Kasumi-1 (cell line): ENCODE measurements at places on chromosomes 11 and 22.

- DNase-seq = no peak
Observed at GRCh38 chr11:105100206-105100605, 39.4 kb downstream of the CARD18 start.

DNA sequence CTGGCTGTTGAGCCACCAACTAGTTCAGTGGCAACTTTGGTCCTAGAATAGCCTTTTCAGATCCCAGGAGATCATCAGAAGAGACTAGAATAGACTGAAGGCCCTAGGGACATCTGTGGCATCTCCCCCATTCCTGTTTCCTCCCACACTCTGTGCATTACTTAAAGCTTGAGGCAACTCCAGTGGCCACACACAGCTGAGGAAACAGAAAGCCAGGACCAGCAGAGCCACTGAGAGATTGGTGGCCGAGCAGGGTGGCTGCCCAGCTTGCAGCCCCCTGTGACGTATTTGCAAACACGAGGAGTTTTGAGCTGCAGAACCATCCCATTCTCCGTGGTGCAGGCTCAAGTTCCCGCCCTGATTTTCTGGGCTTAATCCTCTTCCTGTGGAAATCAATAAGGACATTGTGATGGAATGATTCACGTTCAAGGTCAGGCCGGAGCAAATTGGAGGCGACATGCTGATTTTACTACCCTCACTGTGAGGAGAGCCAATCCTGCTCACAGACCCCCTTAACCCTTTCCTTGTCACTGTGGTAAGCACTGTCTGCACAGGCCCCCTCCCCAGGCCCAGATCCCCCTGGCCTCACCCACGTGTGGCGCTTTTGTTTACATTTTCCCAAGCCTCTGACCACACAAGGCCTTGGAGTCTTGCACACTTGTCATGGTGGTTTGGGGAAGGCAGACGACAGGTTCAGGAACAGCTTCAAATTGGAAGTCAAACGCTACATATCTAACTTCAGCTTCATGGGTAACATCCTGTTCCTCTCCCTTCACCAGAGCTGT, 69.1 kb upstream of the MYOD1 start:
- DNase-seq = no peak

DNA sequence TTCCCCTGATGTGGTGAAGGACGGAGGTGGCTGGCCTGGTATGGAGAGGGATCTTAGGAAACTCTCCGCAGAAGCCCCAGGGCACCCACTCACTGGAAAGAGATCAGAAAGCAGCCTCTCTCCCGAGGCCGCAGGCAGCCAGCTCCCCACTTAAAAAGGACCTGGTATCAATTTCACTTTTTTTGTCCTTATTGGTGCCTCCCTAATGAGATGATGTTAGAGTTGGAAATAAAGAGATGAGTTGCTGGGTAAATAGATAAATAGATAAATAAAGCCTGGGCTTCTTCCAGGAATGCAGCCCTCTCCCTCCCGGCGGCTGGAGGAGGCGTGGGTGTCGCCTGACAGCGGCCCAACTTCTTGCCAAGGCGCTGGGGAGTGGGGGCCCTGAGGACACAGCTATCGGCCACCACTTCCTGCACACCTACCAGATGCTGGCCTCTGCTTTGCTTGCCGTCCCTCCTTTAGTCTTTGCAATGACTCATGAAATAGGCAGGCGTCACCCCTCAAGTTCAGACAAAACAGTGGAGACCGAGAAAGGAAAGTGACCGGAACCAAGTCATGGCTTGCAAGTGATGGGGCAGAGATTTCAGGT, 42.9 kb downstream of the LINC01488 start:
- DNase-seq = no peak

- DNase-seq = no peak
Observed at GRCh38 chr11:15707971-15708370, 593.2 kb downstream of the INSC start.

DNA sequence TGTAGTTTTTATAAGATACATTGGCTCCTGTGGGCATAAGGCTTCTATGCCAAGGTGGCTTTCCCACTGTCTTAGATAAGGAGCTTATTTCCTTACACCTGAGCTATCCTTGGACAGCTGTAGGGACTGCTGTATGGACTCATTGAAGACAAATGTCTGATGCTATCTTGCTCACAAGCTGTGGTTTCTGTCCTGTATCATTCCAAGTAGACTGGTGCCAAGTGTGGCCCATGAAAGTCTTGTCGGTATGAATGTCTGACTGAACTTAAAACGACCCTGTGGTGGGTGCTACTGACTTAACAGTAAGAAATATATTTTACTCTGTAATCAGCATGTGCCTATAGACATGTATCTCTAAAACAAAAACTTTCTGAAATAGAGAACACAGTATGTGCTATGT, 45.0 kb downstream of the LARGE2 start:
- DNase-seq = no peak

GRCh38 chr11:126834149-126834548, 166.4 kb downstream of the KIRREL3 start:
- no peak for DNase-seq

DNA sequence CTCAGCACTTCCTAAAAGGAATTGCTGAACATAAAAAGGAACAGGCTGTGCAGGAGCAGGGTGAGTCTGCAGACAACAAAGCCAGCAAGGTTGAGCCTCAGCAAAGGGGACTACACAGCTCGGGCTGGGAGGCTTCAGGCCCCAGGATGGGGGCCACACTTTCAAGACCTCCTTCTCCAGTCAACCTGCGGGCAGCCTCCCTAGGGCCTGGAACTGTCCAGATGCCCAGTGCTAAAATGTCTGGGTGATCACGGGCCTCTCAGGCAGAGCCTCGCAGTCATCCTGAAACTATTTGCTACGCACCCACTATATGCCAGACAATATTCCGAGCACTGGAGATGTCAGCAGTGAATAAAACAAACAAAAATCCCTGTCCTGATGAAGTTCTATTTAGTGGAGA, 3.9 kb upstream of the NEFH start:
- no peak for DNase-seq

DNA sequence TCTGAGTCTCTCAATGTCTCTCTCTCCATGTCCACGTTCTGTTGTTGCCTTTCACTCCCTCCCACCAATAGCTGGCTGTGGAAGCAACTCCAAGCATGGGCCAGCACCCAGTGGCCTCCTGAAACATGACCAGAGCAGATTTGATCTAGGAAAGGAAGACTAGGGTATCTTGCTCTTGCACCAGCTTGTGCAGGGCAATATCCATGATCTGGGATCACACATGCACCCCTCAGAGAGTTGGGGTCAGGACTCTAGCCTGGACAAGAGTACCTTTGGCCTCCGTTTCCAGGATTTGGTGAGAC, 34.5 kb upstream of the RIC3 start:
- DNase-seq = no peak

DNA sequence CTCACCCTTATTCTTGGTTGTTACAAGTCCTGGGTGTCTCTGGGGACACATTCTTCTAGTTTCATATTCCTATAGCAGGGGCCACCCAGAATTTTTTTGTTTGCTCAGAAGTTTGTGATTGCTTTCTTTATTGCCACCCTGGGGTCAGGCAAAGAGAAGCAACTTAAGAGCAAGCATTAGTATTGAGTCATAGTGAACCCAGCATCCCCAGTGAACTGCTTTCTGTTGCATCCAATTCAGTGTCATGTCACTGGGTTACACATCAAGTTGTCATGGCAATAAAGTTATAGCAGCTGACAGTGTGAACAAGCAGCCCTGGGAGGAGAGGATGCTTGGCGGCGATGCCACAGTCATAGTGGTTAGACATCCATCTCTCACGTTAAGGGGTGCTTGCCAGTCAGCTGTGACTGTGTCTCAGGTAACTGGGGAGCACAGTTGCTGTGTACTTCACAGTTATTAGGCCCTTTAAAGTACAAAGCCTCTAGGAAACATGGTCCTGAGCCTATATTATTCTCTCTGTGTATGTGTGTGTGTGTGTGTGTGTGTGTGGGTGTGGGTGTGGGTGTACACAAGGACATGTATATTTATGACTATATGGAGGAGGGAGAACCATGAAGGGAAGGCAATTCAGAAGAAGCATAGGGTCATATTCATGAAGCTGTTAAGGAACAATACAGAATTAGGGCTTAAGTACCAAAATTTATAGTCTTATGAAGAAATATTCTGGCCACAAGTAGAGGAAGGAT, 52.5 kb downstream of the TRIM44 start:
- DNase-seq = no peak

GRCh38 chr11:134372961-134373360, 39.1 kb downstream of the B3GAT1 start:
- DNase-seq = no peak

DNA sequence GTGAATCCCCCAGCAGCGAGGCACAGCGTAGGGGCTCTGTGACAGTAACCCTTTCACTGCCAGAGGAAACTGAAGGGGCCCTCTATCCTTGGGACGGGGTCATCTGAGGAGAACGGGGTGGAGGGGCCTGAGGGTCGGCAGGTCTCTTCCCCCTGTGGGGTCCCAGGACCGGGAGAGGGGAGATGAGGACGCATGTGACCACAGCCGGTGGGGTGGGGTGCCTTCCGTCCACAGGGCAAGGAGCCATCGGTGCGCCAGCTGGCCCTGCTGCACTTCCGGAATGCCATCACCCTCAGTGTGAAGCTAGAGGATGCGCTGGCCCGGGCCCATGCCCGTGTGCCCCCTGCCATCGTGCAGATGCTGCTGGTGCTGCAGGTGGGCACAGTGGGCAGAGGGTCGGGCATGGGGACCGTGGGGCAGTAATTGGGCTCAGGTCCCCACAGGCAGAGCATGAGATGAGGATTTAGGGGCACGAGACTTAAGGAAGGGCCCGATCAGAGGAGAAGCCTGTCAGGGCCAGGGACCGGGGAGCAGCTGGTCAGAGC, 20.3 kb upstream of the ARHGAP8 start:
- no peak for DNase-seq

- DNase-seq = no peak
Observed at GRCh38 chr11:12075822-12076821, 34.3 kb upstream of the MICAL2 start.

GRCh38 chr11:38156495-38157146, 1558.6 kb upstream of the RAG2 start:
- peak; percentile 86 for DNase-seq

- DNase-seq = no peak
Observed at GRCh38 chr22:45226503-45227186, 14.0 kb downstream of the KIAA0930 start.

DNA sequence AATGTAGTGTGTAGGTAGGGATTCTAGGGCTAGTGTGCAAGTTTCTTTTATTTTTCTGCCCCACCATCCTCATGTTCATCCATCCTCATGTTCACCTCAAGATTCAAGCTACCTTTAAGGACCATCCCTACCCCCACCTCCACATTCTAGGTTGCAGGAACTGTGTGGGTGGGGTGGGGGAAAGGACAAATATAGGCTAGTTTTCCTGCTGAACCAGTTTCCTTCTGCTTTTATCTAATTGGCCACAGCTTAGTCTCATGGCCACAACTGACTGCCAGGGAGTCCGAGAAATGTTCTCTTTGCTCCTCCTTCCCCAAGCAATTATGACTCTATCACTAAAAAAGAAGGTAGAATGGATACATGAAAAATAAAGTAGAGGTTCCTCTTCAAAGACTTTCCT, 179.0 kb upstream of the LARGE1 start:
- DNase-seq = no peak

GRCh38 chr22:44721213-44721612, 19.2 kb downstream of the PRR5 start:
- no peak for DNase-seq

- DNase-seq = no peak
Observed at GRCh38 chr11:92826136-92826535, 143.3 kb upstream of the MTNR1B start.

GRCh38 chr22:44363013-44363979, 50.5 kb upstream of the SHISAL1 start:
- no peak for DNase-seq

GRCh38 chr22:42171417-42171816, 40.8 kb upstream of the CYP2D6 start:
- DNase-seq = no peak

- DNase-seq = no peak
Observed at GRCh38 chr11:81515566-81515965, 1218.1 kb downstream of the FAM181B start.

- DNase-seq = no peak
Observed at GRCh38 chr11:129846508-129847335, 31.1 kb downstream of the TMEM45B start.

DNA sequence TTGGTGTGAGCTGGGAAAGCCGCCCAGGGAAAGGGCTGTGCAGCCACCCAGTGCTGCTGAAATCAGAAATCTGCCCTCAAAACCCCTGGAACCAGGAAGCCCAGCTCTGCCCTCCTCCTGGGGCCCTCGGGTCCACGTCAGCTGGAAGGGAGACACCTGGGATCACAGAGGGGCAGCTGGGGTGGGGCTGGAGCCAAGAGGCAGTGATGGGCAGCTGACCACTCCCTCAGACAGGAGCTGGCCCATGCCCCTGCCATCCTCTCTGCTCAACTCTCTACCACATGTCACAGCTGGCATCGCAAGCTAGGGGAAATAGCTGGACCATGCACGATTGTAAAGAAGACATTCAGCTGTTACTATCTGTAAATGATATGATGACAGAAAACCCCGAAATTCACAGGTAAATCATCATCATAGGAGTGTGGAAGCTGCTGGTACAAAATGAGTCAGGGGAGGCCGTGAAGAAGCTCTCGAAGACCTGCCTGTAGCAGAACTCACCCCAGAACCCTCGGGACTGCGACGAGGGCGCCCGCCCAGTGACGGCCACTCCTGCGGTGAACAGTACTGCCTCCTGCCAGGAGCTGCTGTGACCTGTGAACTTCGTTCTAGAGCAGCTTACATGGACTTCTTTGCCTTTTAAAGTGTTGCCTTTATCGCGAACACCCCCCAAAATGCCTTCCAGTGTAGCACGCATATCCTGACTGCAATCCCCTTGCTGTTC, 55.9 kb downstream of the CERK start:
- no peak for DNase-seq

- DNase-seq = no peak
Observed at GRCh38 chr11:130178441-130179339, 19.1 kb downstream of the ST14 start.

- no peak for DNase-seq
Observed at GRCh38 chr11:1487091-1487850, 692 bp upstream of the MOB2 start.

DNA sequence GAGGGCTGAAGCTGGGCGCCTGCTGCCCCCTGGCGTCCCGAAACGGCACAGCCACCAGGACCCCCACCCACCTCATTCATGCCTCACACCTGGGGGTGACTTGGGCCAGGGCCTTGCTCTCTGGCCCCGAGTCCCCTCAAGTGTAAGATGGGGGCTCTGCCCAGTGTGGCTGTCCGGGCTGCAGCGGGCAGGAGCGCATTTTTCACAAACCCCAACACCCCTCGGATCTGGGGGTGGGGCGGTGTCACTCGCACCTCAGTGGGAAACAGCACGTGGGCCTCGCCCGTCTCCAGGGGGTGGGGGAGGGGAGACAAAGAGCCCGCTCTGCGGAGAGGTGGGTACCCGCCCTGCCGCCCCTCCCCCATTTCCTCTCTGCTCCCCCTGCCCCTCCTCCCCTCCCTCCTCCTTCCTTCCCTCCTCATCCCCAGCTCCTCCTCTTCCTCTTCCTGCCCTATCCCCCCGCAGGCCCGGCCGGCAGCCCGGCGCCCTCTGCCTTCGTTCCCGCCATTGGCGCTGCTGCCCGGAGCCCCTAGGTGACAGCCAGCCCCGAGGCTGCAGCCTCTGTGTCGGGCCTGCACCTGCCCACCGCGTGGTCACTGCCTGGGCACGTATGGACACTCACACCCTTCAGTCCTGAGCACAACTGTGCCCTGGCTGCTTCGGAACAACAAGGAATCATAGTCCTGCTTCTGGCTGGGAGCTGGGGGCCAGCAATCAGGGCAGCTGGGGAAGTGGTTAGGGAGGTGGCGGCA, 6.8 kb upstream of the CDKN1C start:
- DNase-seq = peak; percentile 63
